ENCODE measurements at places on chromosomes 1 and 21.

DNA sequence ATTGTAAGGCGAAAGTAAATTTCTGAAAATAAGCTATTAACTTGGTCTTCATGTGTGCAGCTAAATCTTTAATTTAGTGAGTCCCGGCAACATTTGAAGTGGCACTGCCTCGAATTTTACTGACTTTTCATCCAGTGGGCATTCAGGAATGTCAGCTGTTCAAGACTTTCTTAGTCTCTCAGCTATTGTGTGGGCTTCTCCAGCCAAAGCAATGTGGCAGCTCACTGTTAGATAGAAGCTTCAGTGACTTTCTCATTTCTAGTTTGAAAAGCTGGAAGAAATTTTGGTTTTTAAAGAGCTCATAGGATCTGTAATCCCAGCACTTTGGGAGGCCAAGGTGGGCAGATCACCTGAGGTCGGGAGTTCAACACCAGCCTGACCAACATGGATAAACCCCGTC is 44.3 kb upstream of the FAM89A start:
- H3K36me3 ChIP-seq = peaks cover 4% of the 10 kb centered on the region
- no peak overlapping the region for H3K27ac ChIP-seq
- peaks cover 27% of the 10 kb centered on the region for H3K27me3 ChIP-seq
- peaks cover 3% of the 10 kb centered on the region for H3K4me1 ChIP-seq

DNA sequence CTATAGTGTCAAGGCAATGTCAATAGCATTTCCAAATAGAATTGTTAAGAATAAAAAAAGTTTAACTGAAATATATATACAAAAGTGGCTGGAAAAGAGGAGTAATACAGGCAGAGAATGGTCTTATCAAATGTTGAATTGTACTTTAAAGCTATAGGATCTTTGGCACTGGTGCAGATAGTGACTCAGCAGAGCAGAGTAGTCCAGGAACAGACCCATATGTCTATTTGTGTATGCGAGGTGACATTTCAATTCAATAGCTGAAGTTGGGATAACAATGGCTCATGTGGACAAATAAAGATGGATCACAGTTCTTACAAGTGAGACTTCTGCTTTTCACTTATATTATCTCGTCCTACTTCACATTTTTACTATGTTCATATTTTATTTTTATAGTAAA is 543.0 kb upstream of the B3GALT2 start:
- H3K27ac ChIP-seq = no peak overlapping the region
- H3K4me3 ChIP-seq = no peak overlapping the region
- H3K36me3 ChIP-seq = no peaks in the 10 kb centered on the region
- H3K27me3 ChIP-seq = no peaks in the 10 kb centered on the region

- H3K36me3 ChIP-seq = peaks cover 2% of the 10 kb centered on the region
- H3K4me1 ChIP-seq = peaks cover 4% of the 10 kb centered on the region
- H3K27ac ChIP-seq = no peak overlapping the region
- no peak overlapping the region for H3K4me3 ChIP-seq
- peaks cover 6% of the 10 kb centered on the region for H3K27me3 ChIP-seq
- no peak for DNase-seq
Measured at GRCh38 chr1:84360316-84360715, 38.0 kb upstream of the DNASE2B start.

- H3K36me3 ChIP-seq = peaks cover under 1% of the 10 kb centered on the region
- peak overlapping the region; percentile 41 for H3K27ac ChIP-seq
- no peak for DNase-seq
- H3K27me3 ChIP-seq = no peaks in the 10 kb centered on the region
- H3K4me1 ChIP-seq = no peaks in the 10 kb centered on the region
Measured at GRCh38 chr1:6321205-6321604, 60.3 kb upstream of the GPR153 start.

DNA sequence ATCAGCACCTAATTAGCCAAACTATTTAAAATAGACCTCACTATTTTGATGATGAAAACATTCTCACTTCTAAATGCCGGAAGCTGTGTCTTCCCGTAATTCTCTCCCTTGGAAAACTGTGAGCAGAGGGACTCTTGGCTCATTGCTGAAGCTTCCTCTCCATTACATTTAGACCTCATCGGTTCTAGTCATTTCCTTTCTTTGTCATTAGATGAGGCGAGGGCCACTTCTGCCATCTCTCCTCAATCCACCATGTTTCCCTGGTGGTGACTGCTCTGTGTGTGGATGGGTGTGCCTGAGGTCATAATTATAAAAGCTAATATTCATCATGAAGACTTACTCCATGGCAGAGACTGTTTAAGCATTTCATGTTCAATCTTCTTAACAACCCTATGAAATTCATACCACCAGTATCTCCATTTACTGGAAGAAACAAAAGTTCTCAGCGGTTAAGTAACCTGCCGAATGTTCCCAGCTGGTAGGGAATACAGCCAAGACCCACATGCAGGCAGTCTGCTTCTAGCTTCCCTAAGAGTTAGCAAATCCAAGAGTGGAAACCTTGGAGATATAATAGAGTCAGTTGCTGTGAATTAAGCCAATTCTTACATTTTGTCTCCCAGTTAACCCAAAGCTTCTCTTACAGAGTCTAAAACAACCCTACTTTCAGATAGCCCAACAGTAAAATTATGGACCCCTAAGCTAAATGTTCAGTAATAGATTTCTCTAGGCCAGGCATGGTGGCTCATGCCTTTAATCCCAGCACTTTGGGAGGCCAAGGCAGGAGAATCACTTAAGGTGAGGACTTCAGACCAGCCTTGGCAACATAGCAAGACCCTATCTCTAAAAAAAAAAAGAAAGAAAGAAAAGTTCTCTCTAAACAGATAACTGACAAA is 156.2 kb downstream of the ZBTB18 start:
- H3K27me3 ChIP-seq = peaks cover 20% of the 10 kb centered on the region
- H3K36me3 ChIP-seq = no peaks in the 10 kb centered on the region
- no peak overlapping the region for H3K4me3 ChIP-seq
- H3K4me1 ChIP-seq = no peaks in the 10 kb centered on the region
- H3K27ac ChIP-seq = no peak overlapping the region

GRCh38 chr1:180003026-180003695 is 48.6 kb downstream of the CEP350 start:
- H3K4me3 ChIP-seq = no peak overlapping the region
- no peak for DNase-seq
- H3K4me1 ChIP-seq = peaks cover 4% of the 10 kb centered on the region
- H3K27me3 ChIP-seq = no peaks in the 10 kb centered on the region

DNA sequence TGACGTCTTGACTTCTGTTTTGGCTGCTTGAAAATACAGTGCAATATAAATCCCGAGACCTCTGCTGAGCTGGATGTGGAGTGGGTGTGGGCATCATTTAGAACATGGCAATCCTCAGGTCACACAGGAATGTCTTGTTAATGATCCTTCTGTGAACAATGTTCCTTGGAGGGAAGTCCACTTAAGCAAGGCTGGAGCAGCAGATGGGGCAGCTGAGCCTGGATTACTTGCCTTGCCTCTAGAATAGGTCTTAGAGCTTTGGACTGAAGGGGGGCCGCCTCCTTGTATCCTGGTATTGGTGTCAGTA is 926 bp upstream of the SCMH1 start:
- peaks cover 2% of the 10 kb centered on the region for H3K36me3 ChIP-seq
- H3K4me3 ChIP-seq = peak overlapping the region; percentile 81
- DNase-seq = no peak
- no peaks in the 10 kb centered on the region for H3K27me3 ChIP-seq

DNA sequence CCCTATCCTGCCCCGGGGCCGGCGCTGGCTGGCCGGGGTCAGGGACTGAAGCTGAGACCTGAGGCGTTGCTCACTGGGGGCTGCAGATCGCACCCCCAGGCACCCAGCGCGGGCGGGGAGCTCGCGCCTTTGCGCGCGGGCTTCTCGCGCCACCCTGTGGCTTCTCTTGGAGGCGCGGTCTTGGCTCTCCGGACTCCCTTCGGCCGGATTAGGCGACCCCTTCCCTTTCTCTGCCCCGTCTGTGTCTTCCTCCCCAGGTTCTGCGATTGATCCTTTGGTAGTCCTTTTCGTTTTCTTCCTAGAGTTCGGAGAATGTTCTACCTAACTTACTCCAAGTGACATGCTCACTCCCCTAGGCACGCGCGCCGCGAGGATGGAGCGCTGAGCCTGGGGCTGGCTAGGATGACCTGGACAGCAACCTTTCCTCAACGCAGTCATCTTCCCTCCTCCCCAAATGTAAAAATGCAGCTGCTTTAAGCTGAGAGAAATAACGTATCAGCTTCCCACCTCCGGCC is 495 bp upstream of the NTRK1 start:
- H3K27me3 ChIP-seq = peaks cover 63% of the 10 kb centered on the region
- H3K36me3 ChIP-seq = peaks cover 7% of the 10 kb centered on the region
- peak; percentile 44 for DNase-seq
- H3K27ac ChIP-seq = no peak overlapping the region
- peaks cover 29% of the 10 kb centered on the region for H3K4me1 ChIP-seq
- peak overlapping the region; percentile 86 for H3K4me3 ChIP-seq

- no peak for DNase-seq
- H3K4me1 ChIP-seq = no peaks in the 10 kb centered on the region
- H3K27ac ChIP-seq = no peak overlapping the region
- H3K27me3 ChIP-seq = no peaks in the 10 kb centered on the region
- no peaks in the 10 kb centered on the region for H3K36me3 ChIP-seq
Measured at GRCh38 chr1:199767700-199768099, 259.8 kb upstream of the NR5A2 start.

DNA sequence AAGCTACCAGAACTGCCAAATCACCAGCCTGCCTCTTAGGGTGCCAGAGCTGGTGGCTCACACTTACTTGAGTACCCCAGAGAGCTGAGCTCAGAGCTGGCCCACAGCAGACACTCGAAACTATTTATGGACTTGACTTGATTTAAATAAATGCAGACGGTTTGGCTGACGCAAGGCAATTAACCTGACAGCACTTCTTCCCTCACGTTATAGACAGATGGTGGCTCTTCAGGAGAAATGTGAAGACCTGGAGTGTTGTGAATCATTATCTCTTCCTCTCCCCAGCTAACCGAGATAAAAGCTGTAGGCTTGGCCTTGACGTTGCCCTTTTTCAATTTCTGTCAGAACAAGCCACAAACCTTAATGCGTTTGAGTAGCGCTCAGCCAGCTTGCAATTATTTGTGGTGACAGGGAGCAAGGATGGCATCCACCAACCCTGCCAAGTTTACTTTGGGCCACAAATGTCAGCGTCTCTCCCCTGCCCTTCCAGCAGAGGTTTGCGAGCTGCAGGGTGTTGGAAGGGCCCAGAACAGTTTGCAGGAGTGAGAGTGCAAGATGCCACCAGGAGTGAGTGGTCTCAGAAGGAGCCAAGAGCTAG is 34.0 kb upstream of the BCAR3 start:
- H3K36me3 ChIP-seq = peaks cover 4% of the 10 kb centered on the region
- H3K27me3 ChIP-seq = no peaks in the 10 kb centered on the region
- peaks cover 22% of the 10 kb centered on the region for H3K4me1 ChIP-seq

DNA sequence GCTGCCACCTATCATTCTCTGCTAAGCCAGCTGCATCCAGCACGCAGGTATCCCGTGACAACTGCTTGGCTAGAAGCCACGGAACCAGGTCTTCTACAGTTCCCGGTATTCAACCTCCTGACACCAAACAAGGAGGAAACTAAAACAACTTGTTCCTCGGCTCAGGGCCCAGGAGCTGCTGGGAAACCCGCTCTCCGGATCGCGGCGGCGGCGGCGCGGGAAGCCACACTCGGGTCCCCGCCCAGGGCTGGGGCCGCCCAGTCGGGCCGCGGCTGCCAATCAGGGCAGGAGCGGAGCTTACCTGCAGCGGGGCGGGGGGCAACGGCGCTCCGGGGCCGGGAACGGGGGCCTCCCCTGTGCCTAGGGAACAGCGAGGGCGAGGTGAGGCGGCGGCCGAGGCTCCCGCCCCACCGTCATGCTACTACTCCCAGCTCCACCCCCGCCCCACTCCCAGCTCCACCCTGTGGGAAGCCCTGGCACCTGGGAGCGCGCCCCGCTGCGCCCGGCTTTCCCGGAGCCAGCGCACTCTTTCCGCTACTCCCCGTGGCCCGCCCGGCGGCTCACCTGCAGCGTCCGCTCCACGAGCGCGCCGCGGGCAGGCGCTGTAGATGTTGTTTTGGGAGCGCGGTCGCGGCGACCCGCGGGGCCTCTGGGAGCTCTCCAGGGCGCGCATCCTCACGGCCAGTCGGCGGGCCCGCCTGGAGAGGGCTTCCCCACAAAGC is 12.1 kb downstream of the IL24 start:
- peak overlapping the region; percentile 69 for H3K27ac ChIP-seq
- H3K36me3 ChIP-seq = peaks cover 16% of the 10 kb centered on the region
- H3K27me3 ChIP-seq = no peaks in the 10 kb centered on the region
- peaks cover 63% of the 10 kb centered on the region for H3K4me1 ChIP-seq
- DNase-seq = peak; percentile 45
- H3K4me3 ChIP-seq = peak overlapping the region; percentile 84

DNA sequence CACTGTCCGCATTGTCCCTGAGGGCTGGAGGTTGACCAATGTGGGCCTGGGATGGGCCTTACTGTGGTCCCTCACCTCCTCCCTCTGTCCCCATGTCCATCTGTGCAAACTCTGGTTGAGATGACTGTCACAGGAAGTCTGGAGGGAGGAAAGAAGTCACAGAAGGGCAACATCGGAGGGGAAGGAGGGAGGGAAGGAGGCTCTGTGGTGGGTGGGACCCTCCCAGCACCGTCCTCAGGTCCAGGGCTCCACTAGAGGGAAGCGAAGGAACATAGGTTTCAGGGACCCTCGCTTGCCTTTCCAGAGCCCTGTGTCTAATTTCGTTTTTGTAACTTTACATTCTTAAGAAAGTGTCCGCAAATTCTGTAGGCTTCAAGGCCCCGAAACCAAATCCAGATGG is 111.3 kb upstream of the SLC44A3 start:
- no peak overlapping the region for H3K4me3 ChIP-seq
- H3K27ac ChIP-seq = no peak overlapping the region
- DNase-seq = no peak

DNA sequence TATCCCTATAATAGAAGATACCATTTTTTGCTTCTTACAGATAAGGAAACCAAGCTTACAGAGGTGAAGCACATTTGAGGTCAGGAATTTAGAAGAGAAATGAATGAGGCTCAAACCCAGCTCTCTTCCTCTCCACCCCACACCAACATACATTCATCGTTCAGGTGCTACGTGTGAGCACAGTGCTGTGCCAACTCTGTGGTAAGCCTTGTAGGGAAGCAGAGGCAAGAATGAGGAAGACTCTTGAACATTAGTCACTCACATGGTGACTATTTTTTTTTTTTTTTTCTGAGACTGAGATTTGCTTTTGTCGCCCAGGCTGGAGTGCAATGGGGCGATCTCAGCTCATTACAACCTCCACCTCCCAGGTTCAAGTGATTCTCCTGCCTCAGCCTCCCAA is 314.0 kb downstream of the NTNG1 start:
- H3K27me3 ChIP-seq = peaks cover 14% of the 10 kb centered on the region
- no peak overlapping the region for H3K27ac ChIP-seq
- H3K4me1 ChIP-seq = no peaks in the 10 kb centered on the region
- no peak overlapping the region for H3K4me3 ChIP-seq
- no peaks in the 10 kb centered on the region for H3K36me3 ChIP-seq

Measured in T-helper 17 cell (primary cell).